ENCODE measurements at places on chromosomes 11 and 22. TPM values are rescaled to one million over a fixed set of nuclear protein-coding genes. Genes with fewer than 3 reads are reported as not detected.

The IRAG1 gene
- 2.3 TPM for total RNA-seq

GRCh38 chr11:120554766-120555432, 43.4 kb downstream of the GRIK4 start:
- DNase-seq, result no peak

DNA sequence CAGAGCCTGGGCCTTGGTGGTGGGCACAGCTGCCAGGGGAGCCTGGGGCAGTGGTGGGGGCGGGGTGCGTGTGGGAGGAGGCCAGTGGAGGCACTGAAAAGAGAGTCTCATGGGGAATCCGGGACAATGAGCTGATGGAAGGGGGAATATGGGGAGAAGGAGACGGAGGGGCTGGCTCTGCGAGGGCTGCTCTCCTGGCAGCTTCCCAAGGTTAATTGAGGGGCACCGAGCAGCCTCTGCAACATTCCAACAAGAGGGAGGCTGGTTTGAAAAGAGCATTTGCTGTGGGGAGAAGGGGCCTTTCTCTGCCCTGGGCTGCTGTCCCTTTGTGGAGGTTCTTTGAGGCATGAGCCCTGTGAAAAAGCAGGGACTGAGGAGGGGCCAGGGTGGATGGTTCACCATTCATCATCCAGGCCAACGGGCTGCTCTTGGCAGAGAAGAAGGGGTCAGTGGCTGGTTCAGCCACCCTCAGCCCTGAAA, 9.4 kb upstream of the IGSF9B start:
- DNase-seq, result no peak

The KRTAP5-11 gene
- not detected for total RNA-seq

The DLG2 gene
- total RNA-seq, result 0.37 TPM

The GLYATL1B gene
- not detected for total RNA-seq

DNA sequence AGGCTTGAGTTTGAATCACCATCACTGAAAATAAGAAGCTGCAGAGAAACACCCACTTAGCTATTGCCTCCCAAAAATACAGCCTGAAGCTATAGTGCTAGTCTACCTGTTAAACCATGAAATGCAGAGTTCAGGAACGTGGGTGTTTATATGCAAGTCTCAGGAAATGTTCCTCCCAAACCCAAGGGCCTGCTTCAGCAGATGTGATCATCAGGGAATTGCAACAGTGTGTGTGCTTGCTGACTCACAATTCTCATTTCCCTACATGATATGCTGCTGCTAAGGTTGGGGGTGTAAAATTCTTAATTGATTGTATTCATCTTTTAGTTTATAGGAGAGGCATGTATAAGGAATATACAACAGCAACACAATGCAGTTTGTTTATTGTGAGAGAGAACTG, 49.6 kb downstream of the NUP98 start:
- no peak for DNase-seq

GRCh38 chr11:133476570-133477250, 55.6 kb downstream of the OPCML start:
- no peak for DNase-seq

DNA sequence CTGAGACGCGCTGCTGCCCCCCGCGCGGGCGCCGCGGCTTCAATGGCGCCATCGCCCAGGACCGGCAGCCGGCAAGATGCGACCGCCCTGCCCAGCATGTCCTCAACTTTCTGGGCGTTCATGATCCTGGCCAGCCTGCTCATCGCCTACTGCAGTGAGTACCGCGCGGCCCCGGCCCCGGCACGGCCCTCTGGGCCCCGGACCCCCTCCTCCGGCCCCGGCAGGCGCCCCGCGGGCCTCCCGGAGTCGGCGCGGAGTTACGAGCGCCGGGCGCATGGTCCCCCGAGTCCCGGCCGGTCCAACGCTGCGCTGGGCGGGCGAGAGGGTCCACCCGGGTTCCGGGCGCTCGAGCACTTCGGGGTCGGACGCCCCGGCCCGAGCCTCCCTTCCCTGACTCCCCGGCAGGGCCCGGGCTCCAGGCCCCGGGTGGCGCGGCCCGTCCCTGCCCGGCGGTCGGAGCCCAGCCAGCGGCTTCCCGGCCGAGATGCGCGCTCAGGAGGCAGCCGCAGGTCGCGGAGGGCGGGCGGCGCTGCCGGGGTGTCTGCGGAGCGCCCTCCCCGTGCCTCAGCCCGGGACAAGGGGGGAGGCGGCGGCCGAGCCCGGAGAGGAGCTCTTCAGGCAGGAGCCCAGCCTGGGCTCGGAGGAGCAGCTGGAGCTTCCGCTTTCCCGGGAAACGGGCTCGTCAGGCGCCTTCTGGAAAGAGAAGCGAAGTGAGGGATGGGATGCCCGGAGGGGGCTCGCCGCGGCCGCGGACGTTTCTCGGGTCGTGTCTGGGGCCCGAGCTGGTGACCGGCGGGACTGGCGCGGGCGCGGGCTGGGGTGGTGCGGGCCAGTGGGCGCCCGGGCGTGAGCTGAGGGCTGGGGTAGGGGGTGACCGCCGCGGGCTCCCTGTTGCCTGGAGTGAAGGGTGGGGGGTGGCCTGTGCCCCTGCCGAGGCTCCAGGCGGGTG, 1337.8 kb downstream of the BRD1 start:
- DNase-seq, result no peak

DNA sequence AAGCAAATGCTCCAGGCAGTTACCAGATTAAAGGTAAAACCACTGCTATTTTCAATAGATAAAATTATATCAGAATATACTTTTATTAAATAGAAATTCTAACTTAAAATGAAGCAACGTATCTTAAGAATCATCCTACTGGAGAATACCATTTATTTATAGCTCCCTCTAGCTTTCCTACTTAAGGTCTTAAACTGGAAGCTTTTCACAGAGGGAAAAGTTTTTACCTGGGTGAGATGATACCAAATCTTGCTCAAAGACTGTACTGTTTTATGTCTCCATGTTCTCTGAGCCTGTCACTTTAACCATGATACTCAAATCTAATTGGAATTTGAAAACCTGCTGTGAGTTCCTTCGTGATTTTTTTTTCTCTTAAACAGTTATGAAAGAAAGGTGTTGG, 291.8 kb downstream of the AASDHPPT start:
- DNase-seq, result no peak

GRCh38 chr11:61625525-61625924, 44.6 kb upstream of the SYT7 start:
- no peak for DNase-seq
